ENCODE measurements at places on chromosomes 7 and 10. TPM values are rescaled to one million over a fixed set of nuclear protein-coding genes. Genes with fewer than 3 reads are reported as not detected.

SPDYE16 gene
- 1.9 TPM for polyA plus RNA-seq

OR2A12 gene
- polyA plus RNA-seq = not detected

LRRC4 gene
- polyA plus RNA-seq = 7.0 TPM

OR2A42 gene
- polyA plus RNA-seq = 2.1 TPM

TWIST1 gene
- 8.7 TPM for polyA plus RNA-seq

MOGAT3 gene
- 0.87 TPM for polyA plus RNA-seq

KCNH2 gene
- 26.1 TPM for polyA plus RNA-seq

DNA sequence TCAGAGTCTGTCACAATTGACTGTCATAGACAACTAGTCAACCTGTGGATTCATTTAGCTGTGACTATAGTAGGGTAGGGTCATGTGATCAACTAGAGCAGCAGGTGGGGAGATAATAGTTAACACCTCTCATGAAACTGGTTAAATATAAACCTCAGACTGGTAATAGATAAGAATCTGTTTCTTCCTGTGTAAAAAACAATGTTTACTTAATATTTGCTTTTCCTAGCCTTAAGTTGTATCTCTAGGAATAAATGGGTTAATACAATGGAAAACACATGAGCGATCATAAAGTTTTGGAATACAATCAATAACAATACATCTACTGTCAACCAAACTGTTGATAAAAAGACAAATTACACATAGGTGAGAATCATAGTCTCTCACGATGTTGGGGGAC lies 43.4 kb upstream of the ITGB8 start:
- no peak for DNase-seq

DNA sequence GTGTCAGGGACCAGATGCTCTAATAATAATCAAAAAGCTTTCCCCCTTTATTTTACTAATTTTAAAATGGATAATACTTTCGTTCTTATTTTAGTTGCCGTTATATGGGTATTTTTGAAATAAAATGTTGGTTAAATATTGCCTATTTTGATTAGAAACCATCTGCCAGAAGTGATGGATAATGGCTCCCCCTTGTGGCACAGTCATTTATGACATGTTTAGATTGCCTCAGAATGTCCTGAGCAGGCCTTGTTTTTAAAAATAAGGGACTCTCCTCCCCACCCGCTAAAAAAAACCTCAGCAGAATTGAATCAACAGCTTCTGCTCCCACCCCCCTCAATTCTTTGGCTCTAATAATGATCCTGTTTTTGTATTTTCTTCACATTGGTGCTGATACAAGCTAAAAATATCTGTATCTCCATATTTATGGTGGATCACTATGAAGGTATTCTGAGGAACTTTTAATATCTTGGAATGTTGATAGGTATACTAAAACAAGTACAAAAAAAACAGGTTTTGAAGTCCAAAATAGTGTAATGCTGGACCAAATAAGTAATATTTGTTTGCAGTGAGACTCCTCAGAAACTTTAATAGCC lies 38.8 kb downstream of the TMEM60 start:
- peak; percentile 57 for DNase-seq

GRCh38 chr7:46705386-46706255 lies 784.5 kb upstream of the IGFBP3 start:
- DNase-seq = peak; percentile 13

GRCh38 chr10:99869581-99870122 lies 87.2 kb downstream of the ABCC2 start:
- no peak for DNase-seq

DNA sequence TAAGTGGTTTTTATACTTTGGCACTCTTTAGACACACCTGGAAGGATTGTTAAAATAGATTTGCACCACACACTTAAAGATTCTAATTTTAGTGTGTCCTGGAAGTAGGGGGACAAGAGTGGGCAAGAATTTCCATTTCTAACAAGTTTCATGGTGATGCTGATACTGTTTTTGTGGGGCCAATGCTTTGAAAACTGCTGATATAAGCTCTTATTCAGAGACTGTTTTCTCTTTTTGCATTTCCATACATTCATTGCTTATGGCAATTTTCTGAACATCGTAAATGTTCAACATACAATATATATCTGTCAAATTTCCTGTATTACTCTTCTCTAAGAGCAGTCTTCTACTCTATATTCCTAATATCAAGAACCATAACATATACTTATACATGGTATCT lies 79.0 kb downstream of the TFEC start:
- no peak for DNase-seq

DNA sequence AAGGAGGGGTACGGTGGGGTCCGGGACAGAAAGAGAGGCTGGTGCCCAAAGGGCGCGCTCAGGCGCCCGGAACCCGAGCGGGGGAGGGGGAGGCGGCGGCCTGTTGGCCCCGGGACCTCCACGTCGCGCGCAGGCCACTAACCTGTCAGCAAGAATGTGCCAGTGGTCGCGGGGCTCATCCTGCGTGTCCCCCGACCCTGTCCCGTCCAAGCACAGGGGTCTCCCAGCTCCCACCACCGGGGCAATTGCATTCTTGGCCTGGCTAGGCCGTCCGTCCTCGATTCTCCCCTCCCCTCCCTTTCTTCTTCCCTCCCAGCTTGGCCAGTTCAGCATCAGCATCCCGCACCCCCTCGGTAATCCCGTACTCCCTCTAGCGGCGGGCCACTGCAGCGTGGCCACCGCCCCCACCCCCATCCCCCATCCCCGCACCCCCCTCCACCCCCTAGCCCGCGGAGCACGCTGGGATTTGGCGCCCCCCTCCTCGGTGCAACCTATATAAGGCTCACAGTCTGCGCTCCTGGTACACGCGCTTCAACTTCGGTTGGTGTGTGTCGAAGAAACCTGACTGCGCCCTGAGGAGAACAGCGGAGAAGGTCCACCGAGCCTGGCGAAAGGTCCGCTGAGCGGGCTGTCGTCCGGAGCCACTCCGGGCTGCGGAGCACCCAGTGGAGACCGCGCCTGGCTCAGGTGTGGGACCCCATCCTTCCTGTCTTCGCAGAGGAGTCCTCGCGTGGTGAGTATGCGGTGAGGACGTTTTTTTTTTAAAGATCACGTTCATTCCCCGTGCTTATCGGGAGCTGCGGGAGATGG lies at the start of gene SGCE:
Gene SGCE (minus strand): TSS at position 286 of the 810 bp plus-strand sequence. CDS start 35 bp downstream, at position 251.
- DNase-seq = no peak

DNA sequence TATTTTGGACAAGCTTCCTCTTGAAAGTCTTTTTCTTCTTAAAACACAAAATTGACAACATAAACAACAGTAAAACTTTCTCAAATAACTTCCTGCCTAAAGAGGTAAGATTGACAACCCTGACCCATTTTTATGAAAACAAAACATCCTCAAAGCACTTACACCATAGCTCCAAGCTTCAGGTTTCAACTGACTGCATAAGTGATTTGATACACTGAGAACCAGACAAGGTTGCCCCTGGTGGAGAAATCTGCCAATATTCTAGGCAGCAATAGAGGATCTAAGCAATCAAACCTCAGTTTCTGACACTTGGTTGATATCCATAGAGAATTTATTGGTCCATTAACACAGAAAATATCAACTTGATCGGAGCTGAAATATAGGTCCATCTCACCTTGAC lies 147.8 kb downstream of the ELAPOR2 start:
- no peak for DNase-seq

GRCh38 chr10:87842776-87843497 lies 20.4 kb downstream of the KLLN start:
- DNase-seq = no peak

DNA sequence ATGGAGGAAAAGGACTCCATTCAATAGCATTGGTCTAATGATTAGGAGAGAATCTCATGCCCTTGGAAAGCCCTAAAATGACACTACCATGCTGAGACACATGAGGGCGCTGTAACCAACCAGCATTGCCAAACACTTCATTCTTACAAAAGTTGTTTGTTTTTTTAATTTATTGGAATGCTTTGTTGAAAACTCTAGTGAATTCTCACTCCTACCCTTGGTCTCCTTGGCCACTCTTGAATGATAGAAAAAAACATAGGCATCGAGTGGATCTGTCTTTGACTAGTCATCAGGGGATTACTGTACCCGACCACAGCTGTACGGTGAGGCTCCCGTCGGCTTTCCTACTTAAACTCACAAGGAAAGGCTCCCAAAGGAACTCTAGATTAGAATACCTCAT lies 29.3 kb upstream of the ADD3 start:
- no peak for DNase-seq

DNA sequence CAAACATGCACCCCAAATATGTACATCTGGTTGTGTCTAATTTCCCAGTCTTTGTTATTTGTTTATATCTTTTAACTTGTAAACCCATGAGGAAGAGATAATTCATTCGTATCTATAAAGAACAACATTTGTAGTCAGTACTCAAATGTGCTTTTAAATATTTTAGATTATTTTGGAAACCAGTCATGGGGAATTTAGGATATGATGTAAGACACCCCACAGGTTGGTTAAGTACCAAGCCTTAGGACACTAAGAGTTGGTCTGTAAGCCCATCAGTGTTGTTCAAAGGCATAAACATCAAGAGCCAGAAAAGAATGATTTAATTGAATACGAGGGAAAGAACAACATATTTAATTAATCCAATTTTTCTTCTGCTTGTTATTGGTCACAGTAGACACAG lies 421.1 kb upstream of the SEMA3C start:
- DNase-seq = no peak

GRCh38 chr7:128115336-128115820 lies 84.1 kb upstream of the LRRC4 start:
- no peak for DNase-seq

DNA sequence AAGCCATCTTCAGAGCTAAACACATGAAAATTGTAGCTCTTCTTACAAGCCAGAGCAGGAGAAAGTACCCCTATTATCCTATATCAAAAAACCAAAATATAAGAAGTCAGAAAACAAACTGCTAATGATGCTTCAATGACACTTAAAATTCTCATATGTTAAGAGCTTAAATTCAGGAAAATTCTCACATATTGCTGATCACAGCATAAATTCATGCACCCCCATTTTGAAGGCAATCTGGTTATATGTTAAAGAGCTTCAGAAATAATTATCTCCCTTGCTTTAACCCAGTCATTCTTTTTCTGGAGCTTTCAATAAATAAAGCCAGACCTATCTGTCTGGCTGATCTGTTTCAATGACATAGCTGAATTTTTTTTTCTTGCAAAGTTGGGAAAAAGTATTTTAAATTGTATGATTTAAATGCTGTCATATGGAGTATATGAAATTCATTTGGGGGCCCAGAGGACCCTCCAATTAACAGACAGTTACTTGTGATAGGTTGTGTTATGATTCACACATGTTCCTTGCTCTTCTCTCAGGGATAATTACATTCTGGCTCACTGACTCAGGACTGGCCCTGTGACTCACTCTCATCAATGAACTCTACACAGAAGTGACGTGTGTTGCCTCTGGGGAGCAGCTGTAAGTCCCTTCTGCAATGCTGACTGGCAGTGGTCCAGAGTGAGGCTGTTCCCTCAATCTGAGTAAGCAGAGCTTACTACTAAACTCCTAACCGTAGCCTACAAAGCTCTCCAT lies 85.2 kb downstream of the HGF start:
- DNase-seq = peak; percentile 52

DNA sequence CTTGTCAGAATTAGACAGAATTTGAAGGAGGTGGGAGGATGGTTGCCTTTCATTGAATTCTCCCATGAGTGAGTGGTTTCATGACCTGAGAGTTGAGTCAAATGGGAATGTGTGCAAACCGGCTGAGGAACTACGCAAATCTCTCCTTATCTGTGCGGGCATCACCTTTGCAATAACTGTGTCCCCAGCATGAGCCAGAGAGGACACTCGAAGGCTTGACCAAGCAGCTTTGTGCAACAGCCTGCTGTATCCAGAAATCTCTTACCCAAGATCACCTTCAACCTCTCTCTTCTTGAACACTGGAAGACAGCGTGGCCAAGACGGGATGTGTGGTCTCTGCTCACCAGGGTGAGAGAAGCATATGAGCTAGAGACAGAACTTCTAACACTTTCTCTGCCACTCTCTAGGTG lies 93.8 kb upstream of the IKZF1 start:
- no peak for DNase-seq

DNA sequence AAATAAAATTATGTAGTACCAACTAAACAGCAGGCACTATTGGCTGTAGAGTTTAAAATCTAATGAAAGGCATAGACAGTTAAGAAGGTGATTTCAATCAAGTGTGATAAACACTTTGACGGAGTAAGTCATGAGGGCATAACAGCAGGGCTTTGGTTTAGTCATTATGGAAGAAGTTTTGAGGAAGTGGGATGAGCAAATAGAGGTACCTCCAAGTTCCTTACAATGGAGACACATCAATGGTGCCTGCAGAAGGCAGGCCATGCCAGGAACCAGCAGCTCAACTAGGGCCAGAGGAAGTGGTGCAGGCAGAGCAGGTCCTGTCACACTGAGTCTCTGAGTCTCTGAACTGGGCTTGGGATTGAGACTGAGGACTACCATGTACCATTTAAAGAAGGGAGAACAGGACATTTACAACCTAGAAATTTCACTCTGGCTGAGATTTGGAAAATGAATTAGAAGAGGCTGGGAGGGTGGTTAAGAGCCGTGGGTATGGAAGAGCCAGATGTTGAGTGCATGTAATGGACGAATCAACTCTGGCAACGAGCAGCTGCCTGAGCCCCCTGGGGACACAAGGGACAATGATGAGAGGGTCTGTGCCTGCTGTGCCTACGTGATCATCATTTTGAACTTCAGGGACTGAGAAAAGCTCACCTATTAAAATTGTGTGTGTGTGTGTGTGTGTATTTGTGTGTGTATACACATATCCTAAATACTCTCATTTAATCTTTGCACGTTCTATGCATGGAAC lies 208.7 kb upstream of the POM121L12 start:
- DNase-seq = no peak

Data from right renal pelvis (tissue), 4 donors.